Upper lobe of right lung (tissue), 1 donor: ENCODE measurements at places on chromosomes 7 and 10.

GRCh38 chr7:51666751-51667150, 350.1 kb upstream of the COBL start:
- H3K4me3 ChIP-seq, result no peak overlapping the region
- no peaks in the 10 kb centered on the region for H3K4me1 ChIP-seq
- no peaks in the 10 kb centered on the region for H3K36me3 ChIP-seq
- H3K27me3 ChIP-seq, result no peaks in the 10 kb centered on the region

- DNase-seq, result no peak
- H3K4me1 ChIP-seq, result no peaks in the 10 kb centered on the region
- H3K27ac ChIP-seq, result no peak overlapping the region
- no peaks in the 10 kb centered on the region for H3K27me3 ChIP-seq
Measured at GRCh38 chr7:116122972-116123595, 87.3 kb upstream of the TES start.

GRCh38 chr10:132845780-132846595, 60.0 kb upstream of the NKX6-2 start:
- no peaks in the 10 kb centered on the region for H3K36me3 ChIP-seq
- DNase-seq, result no peak
- no peak overlapping the region for H3K4me3 ChIP-seq
- peaks cover 8% of the 10 kb centered on the region for H3K27me3 ChIP-seq

DNA sequence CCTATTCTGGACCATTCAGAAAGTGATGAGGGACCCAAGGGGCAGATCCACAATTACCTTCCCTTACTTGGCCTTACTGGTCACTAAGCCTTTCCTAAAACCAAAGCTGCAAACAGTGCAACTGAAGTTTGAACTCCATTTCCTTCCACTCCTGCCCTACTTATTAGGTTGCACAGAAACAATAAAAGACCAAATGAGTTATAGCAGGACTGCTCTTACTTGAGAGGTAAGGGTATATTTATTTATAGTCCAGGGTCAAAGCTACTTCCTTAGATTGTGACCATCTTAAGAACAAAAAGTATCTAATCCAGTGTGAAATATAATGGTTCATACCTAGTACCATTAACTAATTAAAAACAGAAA, 27.0 kb downstream of the CDK6 start:
- peak overlapping the region; percentile 61 for H3K27ac ChIP-seq
- H3K4me3 ChIP-seq, result peak overlapping the region; percentile 9
- H3K27me3 ChIP-seq, result no peaks in the 10 kb centered on the region
